Cortex of kidney (tissue), 1 donor: ENCODE measurements at places on chromosomes 5 and 9.

- no peak for DNase-seq
Observed at GRCh38 chr9:134123764-134124128, 12.1 kb upstream of the WDR5 start.

DNA sequence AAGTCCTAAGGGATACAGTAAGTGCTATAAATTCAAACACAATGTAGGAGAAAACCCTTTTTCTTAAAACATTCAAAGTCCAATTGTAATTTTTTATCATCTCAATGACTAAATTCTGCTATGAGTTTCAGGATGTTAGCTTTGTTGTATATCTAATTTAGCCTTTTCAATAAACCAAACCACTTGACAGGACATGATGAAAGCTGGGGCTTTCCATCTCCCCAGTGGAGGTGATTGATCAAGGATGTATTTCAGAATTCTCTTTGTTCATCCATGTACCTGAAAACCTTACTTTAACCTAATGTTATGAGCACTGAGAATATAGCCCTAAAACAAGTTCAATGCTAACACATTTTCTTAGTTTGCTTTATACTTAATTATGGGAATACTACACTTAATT is 639.0 kb upstream of the ITGA1 start:
- no peak for DNase-seq

DNA sequence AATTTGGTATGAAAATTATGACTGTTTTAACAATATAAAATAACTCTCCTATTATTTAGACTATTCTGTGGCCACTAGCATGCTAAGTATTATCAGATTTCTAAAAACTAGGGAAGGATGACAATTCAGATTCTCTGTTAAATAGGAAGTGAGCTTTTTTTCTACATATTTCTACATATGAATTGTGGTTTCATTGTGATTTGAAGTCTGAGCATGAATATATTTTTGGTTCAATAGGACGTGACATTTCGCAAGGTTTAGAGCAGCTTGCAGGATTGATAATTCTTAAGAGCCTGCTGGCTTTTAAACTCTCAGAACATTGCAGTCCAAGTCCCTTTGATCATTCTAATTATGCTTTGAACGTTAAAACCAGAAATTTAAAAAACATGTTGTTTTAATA is 82.9 kb downstream of the ADGRV1 start:
- no peak for DNase-seq

- DNase-seq, result no peak
Observed at GRCh38 chr5:122674385-122674784, 100.5 kb upstream of the SNX2 start.

DNA sequence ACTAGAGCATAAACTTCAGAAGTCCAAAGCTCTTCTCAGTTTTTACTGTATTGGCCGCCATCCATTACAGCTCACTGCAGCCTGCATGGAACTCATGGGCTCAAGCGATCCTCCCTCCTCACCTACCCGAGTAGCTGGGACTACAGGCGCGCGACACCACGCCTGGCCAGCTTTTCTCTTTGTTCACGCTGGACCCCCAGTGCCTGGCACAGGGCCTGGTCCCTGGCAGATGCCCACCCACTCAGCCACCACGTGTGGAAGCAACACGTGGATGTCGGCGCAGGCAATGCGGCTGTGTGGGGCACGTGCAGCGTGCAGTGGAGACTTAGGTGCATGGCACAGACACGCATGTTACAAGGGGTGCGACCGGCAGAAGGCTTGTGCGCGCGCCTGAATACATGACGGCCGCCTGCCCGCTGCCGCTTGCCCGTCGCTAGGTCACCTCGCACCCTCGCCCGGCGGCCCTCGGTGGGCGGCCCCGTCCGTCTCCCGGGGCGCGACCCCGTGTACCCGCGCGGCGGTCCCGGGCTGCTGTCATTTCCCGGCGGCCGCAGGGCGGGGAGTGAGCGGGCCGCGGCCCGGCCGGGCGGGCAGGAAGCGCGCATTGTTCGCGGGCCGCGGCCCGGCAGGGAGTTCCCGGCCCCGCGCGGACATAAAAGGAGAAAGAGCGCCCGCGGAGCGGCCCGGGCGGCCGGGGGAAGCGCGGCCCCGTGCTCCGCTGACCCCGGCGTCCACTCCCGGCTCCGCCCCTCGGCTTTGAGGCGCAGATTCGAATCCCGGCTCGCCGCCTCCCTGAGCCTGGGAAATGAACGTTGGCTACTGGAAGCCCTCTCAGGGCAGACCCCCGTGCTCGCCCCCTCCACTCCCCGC is 24.1 kb upstream of the PTGS1 start:
- DNase-seq, result no peak

DNA sequence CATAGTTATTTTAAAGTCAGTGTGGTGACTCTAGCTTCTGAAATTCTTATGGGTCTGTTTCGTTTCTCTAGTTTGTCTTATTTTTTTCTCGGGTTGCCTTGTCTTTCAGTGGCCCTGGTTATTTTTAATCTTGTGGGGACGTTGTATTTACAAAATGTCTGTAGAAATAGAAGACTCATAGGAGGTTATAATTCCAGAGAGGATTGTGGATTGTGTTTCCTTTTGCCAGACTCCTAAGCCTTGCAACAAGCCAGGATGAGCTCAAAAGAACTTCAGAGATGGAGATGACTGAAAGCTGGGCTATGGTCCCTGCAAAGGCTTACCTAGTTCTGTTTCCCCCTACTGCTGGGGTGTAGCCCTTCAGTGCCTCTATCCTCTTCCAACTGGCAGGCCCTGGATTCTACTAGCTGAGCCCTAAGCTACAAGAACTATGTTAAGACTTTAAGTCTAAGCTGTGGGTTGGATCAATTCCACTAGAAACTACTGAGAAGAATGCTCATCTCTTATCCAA is 32.2 kb upstream of the LECT2 start:
- DNase-seq, result no peak

GRCh38 chr5:144391044-144391443 is 220.4 kb downstream of the KCTD16 start:
- no peak for DNase-seq

GRCh38 chr9:90948156-90948555 is 146.5 kb downstream of the SYK start:
- no peak for DNase-seq

- no peak for DNase-seq
Observed at GRCh38 chr9:89372230-89372816, 54.0 kb downstream of the SECISBP2 start.

GRCh38 chr5:55104036-55104772 is 1.8 kb downstream of the GZMA start:
- no peak for DNase-seq

- no peak for DNase-seq
Observed at GRCh38 chr9:78575771-78576170, 278.8 kb downstream of the PSAT1 start.
